ENCODE measurements at places on chromosomes 7 and 10.

- DNase-seq = no peak
Observed at GRCh38 chr7:96026611-96027010, 254.3 kb downstream of the DYNC1I1 start.

DNA sequence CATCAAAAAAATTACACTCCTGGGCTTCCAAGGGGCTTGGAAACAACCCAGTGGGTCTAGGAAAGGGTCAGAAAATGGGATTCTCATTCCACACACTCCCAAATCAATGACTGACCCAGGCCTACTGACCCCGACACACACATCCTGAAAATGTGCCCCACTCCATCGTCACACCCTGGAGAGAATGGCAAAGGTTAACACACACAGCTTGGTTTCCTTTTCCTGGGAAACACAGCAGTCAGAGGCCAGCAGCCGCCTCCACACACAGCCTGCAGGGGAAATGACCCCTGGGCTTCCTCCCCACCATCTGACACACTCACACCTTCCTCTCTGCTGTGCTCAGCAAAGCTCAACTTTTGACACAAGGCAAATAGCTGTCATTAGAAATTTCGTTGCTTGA is 42.9 kb downstream of the SH3PXD2A start:
- no peak for DNase-seq

DNA sequence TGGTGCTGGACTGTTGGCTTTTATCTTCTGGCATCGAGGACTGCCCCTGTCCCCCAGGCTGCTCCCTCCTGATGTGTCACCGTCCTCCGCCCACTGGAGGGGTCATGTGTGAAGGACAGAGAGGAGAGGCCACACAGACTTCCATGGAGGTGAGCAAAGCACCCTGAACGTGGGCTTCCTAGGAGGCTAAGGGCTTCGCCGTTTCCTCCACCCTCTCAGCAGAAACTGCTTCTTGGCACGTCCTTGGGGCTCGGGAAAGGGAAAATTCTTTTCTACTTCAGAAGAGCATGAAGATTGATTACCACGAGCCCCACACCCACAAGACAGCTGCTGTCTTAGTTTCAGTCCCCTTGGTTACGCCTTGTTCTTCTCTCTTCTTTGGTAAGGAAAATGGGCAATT is 218.2 kb downstream of the CCDC3 start:
- DNase-seq = no peak

GRCh38 chr7:141702047-141702567 is at the start of gene DENND11:
Gene DENND11, minus strand, starts transcription at chr7:141702166. Its CDS starts 13 bp downstream, at chr7:141702153.
- DNase-seq = no peak

DNA sequence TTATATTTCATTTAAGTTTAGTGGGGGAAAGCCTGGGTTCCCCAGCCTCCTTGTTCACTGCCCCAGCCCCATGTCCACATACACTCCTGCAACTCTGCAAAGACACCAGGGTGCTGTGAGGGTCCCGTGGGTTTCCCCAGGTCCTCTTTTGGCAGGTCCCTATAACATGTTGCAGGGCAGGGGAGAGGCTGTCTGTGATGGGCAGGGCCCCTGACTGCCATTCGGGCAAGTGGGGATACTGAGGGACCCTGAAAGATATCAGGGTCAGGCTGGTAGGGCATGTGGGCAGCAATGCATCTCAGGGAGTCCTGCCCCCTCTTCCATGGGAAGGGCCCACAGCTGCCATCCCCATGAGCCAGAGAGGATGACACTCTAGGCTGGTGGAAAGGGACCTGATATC is 28.4 kb downstream of the RASGEF1A start:
- DNase-seq = no peak

GRCh38 chr10:130378556-130379400 is 242.6 kb downstream of the GLRX3 start:
- DNase-seq = no peak

GRCh38 chr7:9148687-9149086 is 715.3 kb downstream of the NXPH1 start:
- no peak for DNase-seq

DNA sequence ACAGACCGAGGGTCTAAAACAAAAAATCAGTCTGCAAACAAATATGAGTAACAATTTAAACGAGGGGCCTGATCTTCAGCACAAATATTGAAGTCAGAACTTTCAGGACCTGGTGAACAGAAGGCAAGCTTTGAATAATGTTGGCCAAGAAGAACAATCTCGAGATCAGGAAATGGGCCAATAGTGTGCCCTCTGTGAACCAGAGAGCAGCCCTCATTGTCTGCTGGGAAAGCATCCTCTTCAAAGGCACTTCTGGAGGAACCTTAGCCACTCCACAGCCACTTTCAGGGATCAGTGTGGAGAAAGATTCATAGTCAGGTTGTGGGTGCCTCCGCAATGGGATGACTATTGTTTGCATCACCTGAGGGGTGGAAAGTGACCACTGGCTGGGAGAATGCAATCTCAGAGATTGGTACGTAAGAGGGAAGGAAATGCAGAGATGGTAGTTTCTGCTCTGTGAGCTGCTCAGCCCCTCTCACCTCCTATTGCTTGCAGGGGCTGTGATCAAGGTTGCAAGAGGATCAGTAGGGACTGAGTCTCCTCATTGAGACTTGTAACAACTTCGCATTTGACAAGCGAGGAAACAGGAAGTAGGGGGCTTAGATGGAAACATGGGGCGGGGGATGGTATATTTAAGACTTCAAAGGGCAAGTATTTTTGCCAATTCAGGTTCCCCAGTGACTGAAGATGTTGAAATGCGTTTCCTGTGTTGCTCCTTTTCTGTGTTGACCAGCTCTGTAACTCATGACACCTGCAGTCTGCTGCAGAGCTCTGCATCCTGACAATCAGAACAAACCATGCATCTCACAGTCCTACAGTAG is 28.4 kb upstream of the IFRD1 start:
- no peak for DNase-seq

GRCh38 chr10:101451667-101452069 is 97.7 kb downstream of the BTRC start:
- DNase-seq = no peak

DNA sequence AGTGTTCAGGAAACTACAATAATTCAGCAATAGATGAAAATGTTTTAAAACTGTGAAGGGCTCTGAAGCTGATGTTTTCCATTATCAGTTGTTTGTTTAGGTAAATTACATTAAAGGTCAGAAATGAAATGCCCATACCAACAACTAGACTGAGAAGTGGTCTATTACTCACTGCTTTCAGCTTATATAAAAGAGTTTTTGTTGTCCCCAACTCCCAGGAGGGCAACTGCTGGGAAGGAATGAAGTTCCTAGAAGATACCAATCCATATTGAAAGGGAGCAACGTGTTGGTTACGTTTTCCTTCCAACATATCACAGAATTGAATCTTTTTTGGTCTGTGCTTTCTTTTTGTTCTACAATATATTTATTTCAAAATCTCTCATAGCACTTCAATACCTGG is 330.6 kb upstream of the LRRN3 start:
- no peak for DNase-seq

DNA sequence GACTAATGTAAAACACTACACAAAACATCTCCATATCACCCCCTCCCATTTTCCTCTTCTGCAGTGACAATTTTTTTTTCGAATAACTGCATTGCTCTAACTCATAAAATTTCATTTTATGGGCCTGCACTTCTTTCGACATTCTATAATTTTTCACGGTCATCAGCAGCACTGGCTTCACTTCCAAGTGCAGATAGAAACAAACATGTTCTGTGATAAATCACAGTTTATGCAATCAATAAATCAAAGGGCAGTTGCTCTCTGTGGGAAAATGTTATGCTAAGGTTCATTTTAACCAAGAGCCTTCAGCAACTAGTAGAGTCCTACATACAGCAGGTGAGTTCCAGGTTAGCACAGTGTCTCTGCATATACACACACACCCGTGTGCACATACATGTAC is 100.1 kb downstream of the GPAM start:
- no peak for DNase-seq

GRCh38 chr10:91779011-91779605 is 19.1 kb upstream of the TNKS2 start:
- DNase-seq = no peak

DNA sequence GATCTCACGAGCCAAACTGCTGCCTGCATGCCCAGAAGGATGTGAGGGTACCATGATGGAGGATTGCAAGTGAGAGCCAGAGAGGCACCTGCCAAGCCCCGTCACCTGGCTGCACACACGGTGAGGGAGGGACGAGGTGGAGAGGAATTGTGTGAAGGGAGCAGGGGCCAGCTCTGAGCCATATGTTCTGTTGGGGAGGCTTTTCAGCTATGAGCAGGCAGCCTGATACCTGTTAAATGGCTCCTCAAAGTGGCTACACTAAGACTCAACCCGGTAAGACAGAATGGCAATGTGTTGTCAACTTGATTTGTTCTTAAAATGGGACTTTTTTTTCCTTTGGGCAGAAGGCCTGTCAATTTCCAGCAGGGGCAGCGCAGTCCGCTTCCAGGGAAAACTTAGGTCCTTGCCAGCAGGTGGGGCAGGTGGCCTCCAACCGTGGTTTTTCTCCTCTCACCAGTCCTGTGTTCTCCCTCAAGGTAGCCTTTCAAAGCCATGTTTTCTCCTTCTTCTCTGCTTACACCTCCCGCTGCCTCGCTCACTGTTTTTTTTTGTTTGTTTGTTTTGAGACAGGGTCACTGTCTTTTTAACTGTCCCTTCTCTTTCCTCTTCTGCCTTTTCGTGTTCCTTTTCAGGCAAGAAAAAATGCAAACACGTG is 57.7 kb upstream of the ZNRF2 start:
- DNase-seq = no peak

DNA sequence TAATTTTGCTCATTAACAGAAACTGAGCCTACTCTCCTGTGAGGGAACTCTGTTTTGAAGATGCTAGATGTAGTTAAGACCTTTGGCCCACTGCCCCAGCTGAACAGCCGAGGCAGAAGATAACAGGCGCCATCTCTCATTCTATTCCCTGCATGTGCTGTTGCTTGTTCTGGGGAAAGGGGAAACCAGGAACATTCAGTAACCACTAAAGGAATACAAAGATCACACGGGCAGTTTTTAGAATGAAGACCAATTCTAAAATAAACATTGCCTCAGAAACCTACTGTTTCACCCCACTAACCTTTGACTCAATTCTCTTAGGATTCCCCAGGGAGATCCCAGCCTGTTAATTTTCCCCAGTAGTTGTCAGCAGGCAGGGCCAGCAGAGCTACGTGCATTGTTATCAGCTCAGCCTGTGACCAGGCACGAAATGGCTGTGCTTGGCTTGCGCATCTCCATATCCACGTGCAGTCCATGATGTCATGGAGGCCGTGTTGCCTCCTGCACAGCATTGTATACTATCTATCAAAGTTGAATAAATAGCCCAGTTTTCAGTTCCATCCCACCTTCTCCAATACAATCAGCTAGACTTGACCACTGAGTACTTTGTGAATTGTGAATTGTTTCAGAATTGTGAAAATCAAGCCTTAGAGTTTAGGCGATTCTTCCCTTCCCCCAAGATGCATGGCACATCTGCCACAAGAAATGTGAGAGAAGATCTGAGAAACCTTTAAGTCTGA is 36.0 kb downstream of the ANK3 start:
- no peak for DNase-seq

DNA sequence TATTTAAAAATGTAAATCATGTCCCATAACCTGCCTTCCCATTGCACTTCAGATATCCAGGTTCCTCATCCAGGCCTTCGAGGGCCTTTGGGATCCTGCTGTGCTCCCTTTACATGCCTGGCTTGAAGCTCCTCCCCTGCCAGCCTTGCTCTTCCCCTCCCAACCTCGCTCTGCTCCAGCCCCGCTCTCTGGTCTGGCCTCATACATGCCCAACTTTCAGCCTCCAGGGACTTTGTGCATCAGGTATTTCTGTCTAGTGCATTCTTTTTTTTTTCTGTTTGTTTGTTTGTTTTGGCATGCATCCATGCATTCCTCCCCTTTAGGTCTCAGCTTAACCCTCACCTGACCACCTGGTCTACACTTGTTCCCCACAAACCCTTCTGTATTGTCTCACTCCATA is 160.3 kb downstream of the SNX10 start:
- no peak for DNase-seq

GRCh38 chr10:63313066-63313717 is 152.6 kb downstream of the JMJD1C start:
- DNase-seq = no peak

- no peak for DNase-seq
Observed at GRCh38 chr10:75672111-75672671, 240.8 kb downstream of the LRMDA start.

- DNase-seq = no peak
Observed at GRCh38 chr10:3310016-3310784, 137.6 kb upstream of the PITRM1 start.

DNA sequence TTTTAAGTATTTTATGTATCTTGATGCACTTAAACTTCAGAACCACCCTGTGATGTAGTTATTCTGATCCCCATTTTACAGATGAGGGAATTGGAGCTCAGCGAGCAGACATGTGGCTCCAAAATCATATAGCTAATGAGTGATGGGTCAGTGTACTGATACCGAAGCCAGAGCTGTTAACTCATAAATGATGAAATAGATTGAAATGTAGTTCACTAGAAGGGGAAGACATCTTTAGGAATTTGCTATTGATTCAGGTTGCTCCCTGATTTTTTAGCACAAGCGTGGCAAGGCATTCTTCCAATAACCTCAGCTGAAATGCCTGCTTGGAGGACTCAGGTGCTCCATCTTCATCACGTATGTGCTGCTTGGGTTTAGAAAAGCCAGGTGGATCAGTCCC is 228.8 kb downstream of the PTEN start:
- no peak for DNase-seq

GRCh38 chr10:133049639-133050038 is 38.1 kb upstream of the ADGRA1 start:
- DNase-seq = no peak

- DNase-seq = no peak
Observed at GRCh38 chr10:113084031-113084430, 134.0 kb downstream of the TCF7L2 start.

GRCh38 chr10:89576696-89577095 is 41.3 kb upstream of the SLC16A12 start:
- DNase-seq = no peak

GRCh38 chr10:61662794-61663259 is at the start of gene CABCOCO1:
Gene CABCOCO1, plus strand, starts transcription at chr10:61662929. Its CDS starts 44 bp downstream, at chr10:61662973.
- DNase-seq = no peak

DNA sequence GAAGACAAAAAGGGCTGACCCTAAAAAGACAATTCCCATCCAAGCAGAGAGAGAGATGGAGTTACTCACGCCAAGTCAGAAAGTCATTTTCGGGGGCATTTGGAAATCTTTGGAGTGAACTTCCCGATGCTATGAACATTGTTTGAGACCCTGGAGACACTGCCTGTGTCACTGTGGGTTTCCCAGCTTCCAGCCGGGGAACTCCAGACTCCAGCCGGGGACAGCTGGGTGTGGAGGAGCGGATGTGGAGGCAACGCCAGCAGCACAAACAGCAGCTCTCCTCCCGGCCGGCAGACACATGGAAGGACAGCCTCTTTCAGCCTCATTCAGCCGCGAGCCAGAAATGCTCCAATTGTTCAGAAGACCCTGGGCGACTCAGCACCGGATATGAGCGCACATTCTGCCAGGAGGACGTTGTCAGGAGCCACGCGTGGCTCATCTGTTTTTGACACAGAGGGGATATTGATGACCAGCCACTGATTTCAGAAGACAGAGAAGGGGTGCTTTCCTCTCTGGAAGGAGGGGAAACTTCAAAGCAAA is 97.6 kb downstream of the PRPF18 start:
- DNase-seq = no peak
